ENCODE measurements at places on chromosomes 13 and 19. TPM values are rescaled to one million over a fixed set of nuclear protein-coding genes. Genes with fewer than 3 reads are reported as not detected.

B3GNT3 gene
- total RNA-seq, result not detected

C3 gene
- total RNA-seq, result 1.8 TPM

TNFSF9 gene
- 10.0 TPM for total RNA-seq

GJB2 gene
- not detected for total RNA-seq

TGFBR3L gene
- 1.6 TPM for total RNA-seq
